Sigmoid colon (tissue), 7 donors: ENCODE measurements at places on chromosomes 12 and 14. TPM values are rescaled to one million over a fixed set of nuclear protein-coding genes. Genes with fewer than 3 reads are reported as not detected.

GRCh38 chr14:75454963-75455546, 27.2 kb downstream of the JDP2 start:
- DNase-seq = peak; percentile 89

DNA sequence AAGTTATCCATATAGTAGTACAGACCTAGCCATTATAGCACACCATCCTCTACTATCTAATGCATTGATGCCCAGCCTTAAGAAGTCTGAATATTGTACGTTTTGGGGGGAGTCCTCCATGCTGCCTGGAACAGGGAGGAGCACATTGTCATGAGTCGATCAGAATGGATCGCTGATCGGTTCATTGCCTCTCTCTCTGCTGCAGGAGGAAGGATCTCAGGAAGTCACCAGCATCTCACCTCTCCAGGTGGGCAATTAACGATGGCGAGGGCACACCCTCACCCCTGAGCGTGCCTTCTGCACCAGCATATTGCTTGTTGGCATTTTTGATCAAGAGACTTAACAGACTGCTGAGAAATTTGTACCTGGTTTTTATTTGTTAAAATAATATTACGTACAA, 11.5 kb downstream of the CCND2 start:
- DNase-seq = no peak

GRCh38 chr12:52837413-52837741, 3.3 kb upstream of the KRT79 start:
- no peak for DNase-seq

The LRRC43 gene
- 4.4 TPM for total RNA-seq

DNA sequence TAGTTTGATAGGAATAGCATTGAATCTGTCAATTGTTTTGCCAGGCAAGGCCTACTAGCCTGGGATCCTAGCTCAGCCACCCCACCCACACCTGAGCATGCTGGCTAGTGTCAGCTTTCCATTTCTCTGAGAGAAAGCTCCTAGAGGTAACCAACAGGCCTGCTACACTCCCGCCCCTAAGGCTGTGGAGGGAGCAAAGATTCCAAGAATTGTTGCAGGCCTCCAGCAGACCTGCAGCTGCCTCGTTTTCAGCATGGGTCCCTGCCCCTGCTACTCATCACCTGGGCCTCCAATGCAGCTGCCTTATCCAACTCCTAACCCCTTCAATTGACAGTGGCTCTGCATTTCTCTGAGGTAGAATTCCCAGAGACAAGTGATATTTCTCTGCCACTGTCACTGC, 852.4 kb upstream of the MDGA2 start:
- no peak for DNase-seq

The B4GALNT3 gene
- 0.33 TPM for total RNA-seq
